ENCODE measurements at places on chromosomes 6 and 20.

DNA sequence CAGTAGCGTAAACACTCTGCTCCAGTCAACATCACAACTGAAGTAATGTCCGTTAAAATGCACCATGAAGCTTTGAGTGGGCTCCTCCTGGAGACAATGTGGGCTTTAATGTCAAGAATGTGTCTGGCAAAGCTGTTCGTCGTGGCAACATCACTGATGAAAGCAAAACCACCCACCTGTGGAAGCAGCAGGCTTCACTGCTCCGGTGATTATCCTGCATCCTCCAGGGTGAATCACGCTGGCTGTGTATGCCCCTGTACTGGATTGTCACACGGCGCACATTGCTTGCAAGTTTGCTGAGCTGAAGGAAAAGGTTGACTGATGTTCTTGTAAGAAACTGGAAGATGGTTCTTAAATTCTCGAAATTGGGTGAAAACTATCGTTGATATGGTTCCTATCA is 128.5 kb downstream of the MOXD1 start:
- DNase-seq, result no peak

DNA sequence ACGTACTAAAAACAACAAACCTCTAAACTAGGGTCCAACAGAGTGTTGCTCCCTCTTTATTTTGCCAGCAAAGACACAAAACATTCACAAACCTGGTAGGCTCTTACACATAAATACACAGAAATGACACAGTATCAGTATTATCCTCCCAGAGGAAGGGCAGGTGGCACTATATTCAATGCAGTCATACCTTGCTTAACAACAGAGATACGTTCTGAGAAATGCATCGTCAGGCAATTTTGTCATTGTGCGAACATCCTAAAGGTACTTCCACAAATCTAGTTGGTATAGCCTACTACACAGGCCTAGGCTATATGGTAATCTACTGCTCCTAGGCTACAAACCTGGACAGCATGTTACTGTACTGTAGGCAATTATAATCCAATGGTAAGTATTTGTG is 9.6 kb downstream of the ZBTB2 start:
- no peak for DNase-seq

- no peak for DNase-seq
These were observed 26.8 kb upstream of the DDR1 start for GRCh38 chr6:30857549-30857948.

DNA sequence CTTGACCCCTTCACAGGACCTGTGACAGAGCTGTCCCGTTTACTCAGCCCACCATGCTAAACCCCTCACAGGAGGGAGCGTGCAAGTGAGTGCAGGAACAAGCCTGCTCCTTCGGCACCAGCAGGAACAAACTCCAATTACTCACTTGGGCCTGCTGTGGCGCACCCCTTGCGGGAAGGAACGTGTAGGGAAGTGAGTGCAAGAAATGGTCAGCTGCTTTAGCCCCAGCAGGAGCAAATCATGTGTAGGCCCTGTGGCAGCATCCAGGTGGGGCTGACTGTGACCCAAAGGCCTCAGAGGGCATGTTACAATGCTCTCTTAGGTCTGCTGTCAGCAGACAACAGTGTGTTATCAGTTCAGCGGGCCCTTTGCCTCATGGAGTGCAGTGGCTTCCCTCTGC is 574.4 kb downstream of the PRKN start:
- DNase-seq, result no peak

GRCh38 chr20:2708665-2709064 is 16.1 kb downstream of the EBF4 start:
- DNase-seq, result no peak

- no peak for DNase-seq
These were observed 67.1 kb downstream of the ESF1 start for GRCh38 chr20:13717631-13718044.

DNA sequence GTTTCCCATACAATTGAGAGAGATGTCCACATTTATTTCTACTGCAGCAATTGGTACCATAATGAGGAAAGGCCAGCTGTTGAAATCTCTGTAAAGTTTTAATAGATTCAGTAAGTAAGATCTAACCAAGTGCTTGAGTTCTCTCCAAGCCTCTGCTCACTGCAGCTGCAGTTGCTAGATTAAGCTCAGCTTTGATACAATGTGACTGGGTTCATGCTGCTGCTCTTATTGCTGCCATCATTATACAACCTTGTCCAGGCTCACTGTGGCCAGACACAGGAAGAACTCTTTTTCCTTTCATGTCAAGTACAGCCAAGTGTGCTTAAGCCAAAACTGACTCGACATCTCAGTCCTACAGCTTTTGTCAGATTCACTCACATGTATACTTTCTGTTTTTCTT is 423.5 kb downstream of the GJA1 start:
- peak; percentile 53 for DNase-seq

DNA sequence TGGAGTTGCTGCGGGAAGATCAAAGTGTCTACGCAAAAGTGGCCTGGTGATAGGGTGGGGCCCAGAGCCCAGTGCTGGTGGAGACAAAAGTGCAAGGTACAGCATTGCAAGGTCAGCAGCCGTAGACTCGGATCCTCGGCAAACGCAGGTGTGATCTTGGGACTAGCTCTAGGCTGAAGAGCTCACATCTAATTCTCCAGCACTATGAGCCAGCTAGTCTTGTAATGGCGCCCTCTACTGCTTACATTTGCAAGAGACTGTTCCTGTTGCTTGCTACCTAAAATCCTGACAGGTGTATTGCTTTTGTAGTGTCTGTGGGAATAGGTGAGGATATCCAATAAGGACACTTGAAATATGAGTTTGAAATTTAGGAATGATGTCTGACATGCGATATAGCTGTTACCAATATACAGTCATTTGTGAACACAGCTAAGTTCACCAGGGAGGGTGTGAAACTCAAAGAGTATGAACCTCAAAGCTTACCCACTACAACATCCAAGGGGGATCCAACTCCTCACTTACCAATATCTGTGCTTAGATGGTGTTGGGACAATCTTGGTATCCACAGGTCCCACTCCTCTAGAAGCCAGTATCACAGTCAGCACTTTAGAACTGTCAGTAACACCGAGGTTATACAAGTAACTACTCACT is 58.4 kb downstream of the PDE7B start:
- peak; percentile 62 for DNase-seq

GRCh38 chr20:2794866-2795447 is 5.5 kb downstream of the CPXM1 start:
- DNase-seq, result no peak

DNA sequence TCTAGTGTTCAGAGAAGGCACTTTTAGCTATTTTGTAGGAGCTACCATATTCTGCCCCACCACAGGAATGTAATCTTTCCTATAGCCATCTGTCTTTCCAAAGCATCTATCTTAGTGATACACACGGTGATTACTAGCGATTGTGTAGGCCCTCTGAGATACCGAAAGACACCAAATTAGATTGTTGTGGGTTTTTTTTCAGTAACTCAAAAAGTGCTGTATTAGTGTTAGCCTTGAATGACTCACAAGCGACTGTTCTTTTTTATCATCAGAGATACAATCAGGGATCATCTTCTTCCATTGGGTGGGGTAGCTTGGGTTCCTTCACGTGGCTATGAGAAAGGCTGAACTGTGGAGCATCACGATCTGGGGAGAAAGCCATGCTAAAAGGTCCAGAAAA is 160.2 kb downstream of the MTFR2 start:
- DNase-seq, result no peak

- DNase-seq, result peak; percentile 41
These were observed 52.4 kb upstream of the IPCEF1 start for GRCh38 chr6:154408891-154409500.

GRCh38 chr6:159829526-159829925 is 29.4 kb downstream of the PNLDC1 start:
- DNase-seq, result no peak

DNA sequence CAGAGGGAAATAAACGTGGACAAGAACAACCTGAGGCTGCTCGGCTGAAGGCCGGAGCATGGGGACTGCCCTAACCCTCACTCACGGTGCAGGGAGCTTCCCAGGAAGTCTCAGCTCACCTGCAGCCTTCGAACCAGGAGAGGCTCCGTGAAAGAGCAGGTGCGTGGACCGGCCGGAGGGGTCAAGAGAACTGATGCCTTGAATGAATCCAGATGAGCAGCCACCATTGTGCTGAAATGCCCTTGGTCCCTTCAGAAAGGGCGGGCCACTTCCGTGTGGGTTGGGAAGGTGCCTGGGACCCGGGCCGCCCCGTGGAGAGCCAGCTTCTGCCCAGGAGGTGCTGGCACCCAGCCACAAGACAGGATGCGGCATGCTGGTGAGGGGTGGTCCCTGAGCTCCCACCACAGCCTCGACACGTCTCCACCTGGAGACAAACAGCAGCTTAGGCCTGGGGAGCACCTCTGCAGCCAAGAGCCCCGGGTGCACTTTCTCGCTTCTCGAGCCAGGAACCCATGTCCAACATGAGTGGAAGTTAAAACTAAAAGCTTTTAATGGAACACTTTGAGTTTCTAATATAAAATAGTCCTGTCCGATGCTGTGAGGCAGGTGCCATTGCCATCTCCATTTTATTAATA is 83.5 kb downstream of the TTLL2 start:
- DNase-seq, result no peak

GRCh38 chr6:159229651-159230051 is 60.5 kb downstream of the FNDC1 start:
- DNase-seq, result no peak

Data from fibroblast of the aortic adventitia (primary cell).